ENCODE measurements at places on chromosomes 6 and 20. TPM values are rescaled to one million over a fixed set of nuclear protein-coding genes. Genes with fewer than 3 reads are reported as not detected.

UBR2 gene
- total RNA-seq: 32.8 TPM

CPNE5 gene
- not detected for total RNA-seq

TRIM38 gene
- 8.0 TPM for total RNA-seq

ACTR5 gene
- total RNA-seq: 4.7 TPM

SMLR1 gene
- total RNA-seq: not detected

SMAP1 gene
- 27.2 TPM for total RNA-seq

GRCh38 chr6:72760114-72760793 is 138.4 kb downstream of the KCNQ5 start:
- H3K36me3 ChIP-seq: no peaks in the 10 kb centered on the region
- peak overlapping the region; percentile 86 for H3K27ac ChIP-seq
- H3K4me3 ChIP-seq: peak overlapping the region; percentile 22
- H3K27me3 ChIP-seq: no peaks in the 10 kb centered on the region
- no peak for DNase-seq

- H3K27ac ChIP-seq: no peak overlapping the region
- H3K4me3 ChIP-seq: no peak overlapping the region
- no peaks in the 10 kb centered on the region for H3K36me3 ChIP-seq
- no peaks in the 10 kb centered on the region for H3K27me3 ChIP-seq
- no peak for DNase-seq
- peaks cover 5% of the 10 kb centered on the region for H3K4me1 ChIP-seq
Measured at GRCh38 chr6:73233048-73233447, 7.8 kb upstream of the KHDC1L start.

DNA sequence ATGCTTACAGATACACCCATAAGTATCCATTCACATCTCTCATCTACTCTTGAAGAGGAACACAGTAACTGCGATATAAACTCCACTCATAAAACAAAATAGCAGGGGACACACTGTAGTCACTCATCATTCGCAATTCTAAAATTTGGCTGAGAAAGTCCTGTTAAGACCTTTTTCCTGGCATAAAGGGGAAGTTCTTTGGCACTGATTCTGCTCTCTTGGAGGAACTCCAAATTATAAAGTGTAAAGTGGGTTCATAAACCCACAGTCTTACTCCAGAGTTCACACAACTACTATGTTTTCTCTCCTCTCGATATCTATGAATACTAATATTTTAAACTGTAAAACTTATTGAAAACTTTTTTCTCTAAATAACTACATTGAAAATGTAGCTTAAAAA is 80.6 kb downstream of the ADGB start:
- no peak overlapping the region for H3K4me3 ChIP-seq
- no peak for DNase-seq
- H3K27me3 ChIP-seq: peaks cover 12% of the 10 kb centered on the region
- no peaks in the 10 kb centered on the region for H3K4me1 ChIP-seq
- H3K27ac ChIP-seq: no peak overlapping the region

DNA sequence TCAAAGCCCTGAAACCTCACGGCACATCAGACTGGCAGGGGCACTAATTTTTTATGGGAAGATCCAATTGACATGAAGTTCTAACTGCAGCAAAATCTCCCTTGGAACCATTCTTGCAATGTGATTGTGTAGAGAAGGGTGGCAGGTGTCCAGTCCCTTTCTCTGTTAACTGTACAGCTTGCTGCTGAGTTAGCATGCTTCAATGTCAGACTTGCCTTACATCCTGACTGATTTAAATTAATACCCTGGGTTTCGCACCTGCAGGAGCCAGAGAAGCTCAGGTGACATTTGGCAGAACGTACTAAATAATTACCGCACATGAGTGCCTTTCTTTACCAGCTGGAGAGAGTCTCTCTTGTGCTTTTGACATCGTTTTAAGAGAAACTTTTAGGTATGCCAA is 123.0 kb downstream of the DOK5 start:
- H3K36me3 ChIP-seq: no peaks in the 10 kb centered on the region
- no peak for DNase-seq
- H3K4me1 ChIP-seq: no peaks in the 10 kb centered on the region
- no peak overlapping the region for H3K4me3 ChIP-seq
- no peaks in the 10 kb centered on the region for H3K27me3 ChIP-seq
- no peak overlapping the region for H3K27ac ChIP-seq

DNA sequence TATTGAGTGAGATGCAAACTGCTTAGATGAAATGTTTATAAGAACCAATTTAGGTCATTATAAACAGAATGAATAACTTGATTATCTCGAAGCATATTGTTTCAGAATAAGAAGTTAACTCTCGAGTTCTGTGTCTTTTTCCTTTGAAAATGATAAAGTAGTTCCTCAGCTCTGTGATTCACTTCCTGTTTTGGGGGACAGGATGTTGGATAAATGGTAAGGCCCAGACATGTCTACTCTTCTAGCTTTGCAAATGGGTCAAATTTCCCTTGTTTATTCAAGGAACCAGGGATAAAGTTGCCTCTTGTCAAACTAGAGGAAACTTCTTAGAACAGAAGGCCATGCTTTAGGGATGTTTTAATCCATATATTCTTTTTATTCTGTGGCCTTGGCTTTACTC is 246.9 kb downstream of the SOX4 start:
- no peak overlapping the region for H3K4me3 ChIP-seq
- H3K27me3 ChIP-seq: peaks cover 2% of the 10 kb centered on the region
- H3K36me3 ChIP-seq: no peaks in the 10 kb centered on the region
- H3K27ac ChIP-seq: no peak overlapping the region
- peaks cover 19% of the 10 kb centered on the region for H3K4me1 ChIP-seq

- peaks cover 13% of the 10 kb centered on the region for H3K27me3 ChIP-seq
- no peak overlapping the region for H3K4me3 ChIP-seq
- DNase-seq: no peak
- no peaks in the 10 kb centered on the region for H3K36me3 ChIP-seq
- H3K27ac ChIP-seq: no peak overlapping the region
Measured at GRCh38 chr6:167268683-167269280, 22.3 kb upstream of the UNC93A start.

DNA sequence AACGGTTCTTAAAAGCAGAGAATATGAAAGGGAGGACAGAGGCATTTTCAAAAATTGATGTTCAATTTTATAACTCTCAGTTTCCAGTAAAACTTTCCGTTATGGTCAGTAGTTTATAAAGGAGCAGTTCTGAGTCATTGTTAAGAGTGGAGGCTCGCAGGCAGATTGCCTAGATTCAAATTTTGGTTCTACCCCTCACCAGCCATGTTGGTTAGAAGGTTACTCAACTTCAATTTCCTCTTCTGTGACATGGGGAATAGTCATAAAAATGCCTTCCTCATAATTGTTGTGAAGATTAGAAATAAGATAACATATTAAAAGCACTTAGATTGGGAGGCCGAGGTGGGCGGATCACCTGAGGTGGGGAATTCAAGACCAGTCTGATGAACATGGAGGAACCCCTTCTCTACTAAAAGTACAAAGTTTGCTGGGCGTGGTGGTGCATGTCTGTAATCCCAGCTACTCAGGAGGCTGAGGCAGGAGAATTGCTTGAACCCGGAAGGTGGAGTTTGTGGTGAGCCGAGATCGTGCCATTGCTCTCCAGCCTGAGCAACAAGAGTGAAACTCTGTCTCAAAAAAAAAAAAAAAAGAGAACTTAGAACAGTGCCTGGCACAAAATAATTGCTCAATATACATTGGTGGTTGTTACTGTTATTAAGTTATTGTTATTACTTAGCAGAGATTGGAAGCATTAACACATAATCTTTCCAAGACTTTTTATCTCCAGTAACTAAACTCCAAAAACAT is 348.9 kb downstream of the NRN1 start:
- no peak overlapping the region for H3K4me3 ChIP-seq
- no peaks in the 10 kb centered on the region for H3K4me1 ChIP-seq

DNA sequence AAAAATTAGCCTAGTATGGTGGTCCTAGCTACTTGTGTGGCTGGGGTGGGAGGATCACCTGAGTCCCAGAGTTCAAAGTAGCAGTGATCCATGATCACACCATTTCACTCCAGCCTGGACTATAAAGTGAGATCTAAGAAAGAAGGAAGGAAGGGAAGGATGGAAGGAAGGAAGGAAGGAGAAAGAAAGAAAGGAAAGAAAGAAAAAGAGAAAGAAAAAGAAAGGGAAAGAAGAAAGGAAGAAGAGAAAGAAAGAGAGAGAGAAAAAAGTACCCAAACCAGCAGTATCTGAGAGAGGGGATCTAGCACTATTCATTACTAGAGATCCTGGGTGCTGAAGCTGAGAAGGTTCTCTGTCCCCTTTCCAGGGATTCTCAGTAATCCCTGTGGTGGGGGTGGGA is 197.8 kb downstream of the CD83 start:
- peaks cover 25% of the 10 kb centered on the region for H3K27me3 ChIP-seq
- peaks cover 7% of the 10 kb centered on the region for H3K4me1 ChIP-seq
- no peak overlapping the region for H3K27ac ChIP-seq

DNA sequence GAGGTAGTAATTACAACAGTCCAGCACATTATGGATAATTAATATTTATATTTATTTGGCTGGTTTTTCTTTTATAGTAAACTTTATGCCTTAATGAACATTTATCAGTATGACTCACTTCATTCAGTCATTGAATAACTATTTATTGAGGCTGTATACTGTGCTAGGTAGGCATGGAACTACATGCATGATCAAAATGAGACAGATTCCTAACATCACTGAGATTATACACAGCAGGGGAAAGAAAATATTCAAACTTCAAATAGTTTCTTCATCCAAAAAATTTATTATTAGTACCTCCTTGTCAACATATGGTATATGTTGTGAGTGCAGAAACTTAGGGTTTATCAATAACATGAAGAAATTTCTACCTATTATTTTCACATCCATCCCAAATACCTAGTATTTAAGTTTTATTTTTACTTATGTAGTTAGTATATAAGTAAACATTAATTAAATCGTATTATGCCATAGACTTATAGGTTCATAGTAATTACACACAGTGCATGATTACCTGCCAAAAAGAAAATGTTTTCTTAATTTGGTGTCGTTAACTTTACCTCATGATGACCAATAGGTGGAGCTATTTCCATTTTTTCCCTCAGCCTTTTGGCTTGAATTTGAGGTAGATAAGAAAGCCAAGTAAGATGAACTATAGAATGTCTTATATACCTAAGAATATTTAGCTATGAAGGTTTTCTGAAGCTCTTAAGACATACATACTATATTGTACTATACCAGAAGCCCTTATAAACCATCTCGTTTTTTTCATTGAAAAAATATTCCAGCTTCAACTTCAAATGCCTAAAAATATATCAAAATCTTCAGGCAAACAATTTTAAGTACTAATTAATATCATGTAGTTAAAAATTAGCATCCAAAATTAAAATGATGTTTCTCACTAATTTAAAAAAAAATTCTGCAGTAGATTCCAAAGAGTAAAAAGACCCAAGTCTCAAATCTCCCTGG is 12.5 kb upstream of the TMEM30A start:
- no peaks in the 10 kb centered on the region for H3K27me3 ChIP-seq
- no peak overlapping the region for H3K4me3 ChIP-seq
- no peak overlapping the region for H3K27ac ChIP-seq
- no peak for DNase-seq
- peaks cover 11% of the 10 kb centered on the region for H3K4me1 ChIP-seq

GRCh38 chr20:15267935-15268334 is 930.5 kb upstream of the FLRT3 start:
- no peak for DNase-seq
- peaks cover 5% of the 10 kb centered on the region for H3K4me1 ChIP-seq
- no peak overlapping the region for H3K4me3 ChIP-seq
- H3K27ac ChIP-seq: no peak overlapping the region

- peaks cover 2% of the 10 kb centered on the region for H3K36me3 ChIP-seq
- H3K4me3 ChIP-seq: no peak overlapping the region
- peaks cover 2% of the 10 kb centered on the region for H3K27me3 ChIP-seq
- H3K4me1 ChIP-seq: peaks cover 15% of the 10 kb centered on the region
- DNase-seq: no peak
- H3K27ac ChIP-seq: peak overlapping the region; percentile 74
Measured at GRCh38 chr6:2534406-2535042, 216.2 kb downstream of the MYLK4 start.

- H3K27ac ChIP-seq: peak overlapping the region; percentile 99
- no peaks in the 10 kb centered on the region for H3K27me3 ChIP-seq
- peak overlapping the region; percentile 98 for H3K4me3 ChIP-seq
- no peak for DNase-seq
- peaks cover 37% of the 10 kb centered on the region for H3K36me3 ChIP-seq
Measured at GRCh38 chr6:31836474-31837368, 9.2 kb downstream of the HSPA1B start.

DNA sequence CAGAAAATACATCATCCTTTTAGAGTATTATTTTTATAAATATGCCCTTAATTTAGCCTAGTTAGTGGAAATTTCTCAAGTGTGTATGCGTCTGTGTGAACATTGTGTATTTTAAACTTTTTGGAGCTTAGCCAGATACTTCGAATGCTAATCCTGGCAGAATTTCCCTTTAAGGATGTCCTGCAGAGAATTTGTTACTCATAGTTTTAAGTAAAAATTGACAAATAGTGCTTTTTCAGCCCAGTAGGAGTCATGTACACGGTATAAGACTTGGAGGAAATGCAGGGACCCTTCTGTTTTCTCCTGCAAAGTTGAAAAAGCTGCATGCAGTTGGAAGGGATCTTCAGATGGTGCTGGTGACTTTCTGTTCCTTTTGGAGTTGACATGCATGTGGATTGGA is at the start of gene FHL5:
Gene FHL5, plus strand, starts transcription at position 243 of the 400 bp plus-strand sequence. CDS start 40,486 bp downstream, outside the sequence.
- no peak for DNase-seq
- H3K27ac ChIP-seq: no peak within 1 kb of the TSS
- H3K27me3 ChIP-seq: peaks cover 20% of the 10 kb centered on the region
- no peak within 1 kb of the TSS for H3K4me3 ChIP-seq
- peaks cover 9% of the 10 kb centered on the region for H3K4me1 ChIP-seq
- H3K36me3 ChIP-seq: no peaks in the 10 kb centered on the region

GRCh38 chr20:40571639-40572038 is 117.4 kb downstream of the MAFB start:
- H3K27me3 ChIP-seq: peaks cover 33% of the 10 kb centered on the region
- H3K27ac ChIP-seq: no peak overlapping the region
- H3K4me3 ChIP-seq: no peak overlapping the region
- H3K36me3 ChIP-seq: no peaks in the 10 kb centered on the region

DNA sequence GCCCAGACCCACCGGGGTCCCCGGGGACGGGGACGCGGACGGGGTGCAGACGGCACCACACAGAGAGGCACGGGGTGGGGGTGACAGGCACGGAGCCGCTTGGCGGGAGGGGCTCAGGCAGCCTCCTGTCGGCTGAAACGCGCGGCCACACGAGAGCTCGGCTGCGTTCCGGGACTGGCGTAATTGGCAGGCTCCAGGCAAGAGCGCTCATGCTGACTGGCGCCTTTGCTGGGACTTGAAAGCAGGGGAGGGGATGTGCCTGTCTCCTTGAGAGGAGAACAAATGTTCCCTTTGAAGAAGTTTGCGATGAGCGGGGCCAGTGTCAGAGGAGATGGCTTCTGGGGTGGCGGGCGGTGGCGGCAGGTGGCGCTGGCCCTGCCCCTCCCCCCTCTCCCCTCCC is 25.8 kb downstream of the BHLHE23 start:
- H3K4me1 ChIP-seq: no peaks in the 10 kb centered on the region
- H3K36me3 ChIP-seq: no peaks in the 10 kb centered on the region
- DNase-seq: no peak
- H3K27me3 ChIP-seq: peaks cover 50% of the 10 kb centered on the region

GRCh38 chr6:102223942-102224341 is 830.4 kb downstream of the GRIK2 start:
- no peak overlapping the region for H3K4me3 ChIP-seq
- no peak overlapping the region for H3K27ac ChIP-seq
- H3K36me3 ChIP-seq: no peaks in the 10 kb centered on the region
